ENCODE measurements at places on chromosomes 6 and 20.

- no peak for DNase-seq
Measured at GRCh38 chr20:5474646-5475550, 158.1 kb upstream of the PROKR2 start.

DNA sequence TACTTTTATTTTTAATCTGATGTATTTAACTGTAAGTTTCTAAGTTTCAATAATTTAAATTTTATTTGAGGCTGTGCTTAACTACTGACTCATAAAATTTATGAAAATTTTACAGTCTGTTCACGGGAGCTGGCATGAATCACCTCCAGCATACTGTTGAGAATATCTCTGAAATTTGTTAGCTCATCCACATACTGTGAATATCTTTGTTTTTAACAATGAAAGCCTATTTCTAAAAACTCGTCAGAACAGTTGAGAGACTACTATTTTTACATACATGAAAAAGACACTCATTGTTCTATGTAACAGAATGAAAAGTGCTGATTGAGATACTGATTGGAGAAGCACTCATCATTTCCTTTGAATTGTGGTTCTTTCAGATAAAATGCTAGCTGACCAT, 749.3 kb downstream of the TENT5A start:
- DNase-seq = no peak

DNA sequence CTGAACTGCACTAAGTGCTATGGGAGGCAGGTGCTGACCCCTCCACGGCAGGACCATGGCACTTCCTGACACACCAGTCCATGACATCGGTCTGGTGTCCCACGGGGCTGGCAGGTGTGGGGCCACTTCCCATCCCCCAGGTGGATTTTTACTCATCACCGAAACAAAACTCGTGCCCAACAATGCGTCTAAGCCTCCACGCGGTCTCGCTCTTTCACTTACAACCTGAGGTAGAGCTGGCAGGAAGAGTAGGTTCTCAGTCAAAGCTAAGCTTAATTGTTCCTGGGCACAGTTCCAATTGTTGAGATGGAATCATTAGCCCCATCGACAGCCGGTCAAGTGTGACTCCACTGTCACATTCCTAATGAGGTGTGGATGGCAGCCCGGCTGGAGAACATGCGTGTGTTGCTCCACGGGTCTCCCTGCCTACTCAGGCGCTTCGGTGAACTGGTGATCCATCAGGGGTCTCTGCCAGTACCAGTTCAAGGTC, 125.7 kb downstream of the SLC23A2 start:
- peak; percentile 74 for DNase-seq

GRCh38 chr6:71888756-71889340, 2.5 kb downstream of the RIMS1 start:
- no peak for DNase-seq

GRCh38 chr6:96836631-96837080, 621 bp downstream of the GPR63 start:
- DNase-seq = no peak

- DNase-seq = no peak
Measured at GRCh38 chr6:2381872-2382661, 136.7 kb upstream of the GMDS start.

DNA sequence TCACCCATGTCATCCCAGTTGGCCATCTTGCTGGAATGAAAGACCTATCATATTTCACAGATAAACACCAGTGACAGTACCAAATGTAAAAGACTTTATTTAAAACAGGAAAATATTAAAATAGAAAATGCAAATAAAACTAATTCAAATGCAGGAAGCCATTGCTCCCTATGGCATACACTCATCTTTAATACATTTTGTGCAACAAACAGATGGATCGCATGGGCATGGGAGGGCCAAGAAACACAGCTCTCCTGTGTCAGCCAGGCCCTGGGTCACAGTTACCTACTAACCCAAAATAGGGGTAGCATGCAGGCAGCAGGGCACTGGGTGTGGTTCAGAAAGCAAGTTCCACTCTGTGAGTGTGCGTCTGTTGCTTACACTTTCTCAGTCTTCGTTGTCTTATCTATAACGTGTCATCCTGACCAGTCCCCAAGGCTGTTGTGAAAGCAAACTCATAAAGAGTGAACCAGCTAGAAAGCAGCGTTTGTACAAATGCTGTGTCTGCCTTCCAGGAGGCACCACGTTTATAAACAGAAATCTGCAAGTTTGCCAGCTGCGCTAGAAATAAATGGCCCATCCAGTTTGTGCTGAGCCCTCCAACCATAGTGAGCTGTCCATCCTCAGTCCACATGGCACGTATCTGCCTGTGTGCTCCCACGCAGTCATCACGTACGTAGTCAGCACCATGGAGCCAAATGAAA, 180.5 kb downstream of the SYNDIG1 start:
- DNase-seq = no peak

- no peak for DNase-seq
Measured at GRCh38 chr6:160730911-160731310, 28.9 kb downstream of the PLG start.

DNA sequence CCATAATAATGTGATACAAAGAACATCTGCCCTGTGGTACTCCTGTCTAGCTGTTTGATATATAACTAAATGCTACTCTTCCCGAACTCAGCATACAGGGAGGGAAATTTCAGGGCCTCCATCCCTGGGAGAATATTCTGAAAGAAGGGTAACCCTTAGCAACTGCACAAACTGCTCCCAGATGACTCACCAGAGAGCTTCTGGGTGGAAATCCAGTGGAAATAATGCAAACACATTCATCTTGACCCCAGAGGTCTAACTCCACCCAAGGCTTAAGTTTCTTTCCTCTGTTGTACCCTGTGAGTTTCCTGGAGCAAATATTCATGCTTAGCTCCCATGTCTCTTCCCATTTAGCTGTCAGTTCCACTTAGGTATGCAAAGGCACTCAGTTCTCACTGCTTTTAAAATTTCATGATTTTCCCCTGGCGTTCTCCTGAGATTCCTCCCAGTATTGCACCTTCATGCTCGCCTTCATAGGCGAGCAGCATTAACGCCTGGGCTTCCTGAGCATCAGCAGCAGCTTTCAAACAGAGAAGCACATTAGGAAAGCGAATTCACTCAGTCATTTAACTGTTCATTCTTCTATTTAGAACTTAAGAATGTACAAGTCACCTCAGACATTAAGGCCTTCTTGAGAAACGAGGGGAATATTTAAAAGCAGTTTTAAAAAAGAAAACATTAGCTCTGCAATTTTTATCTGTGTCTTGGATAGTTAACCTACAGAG, 43.8 kb upstream of the LAMA4 start:
- no peak for DNase-seq

GRCh38 chr6:130985115-130985514, 77.9 kb downstream of the EPB41L2 start:
- no peak for DNase-seq

- DNase-seq = no peak
Measured at GRCh38 chr6:28980137-28980851, 24.8 kb downstream of the ZNF311 start.

DNA sequence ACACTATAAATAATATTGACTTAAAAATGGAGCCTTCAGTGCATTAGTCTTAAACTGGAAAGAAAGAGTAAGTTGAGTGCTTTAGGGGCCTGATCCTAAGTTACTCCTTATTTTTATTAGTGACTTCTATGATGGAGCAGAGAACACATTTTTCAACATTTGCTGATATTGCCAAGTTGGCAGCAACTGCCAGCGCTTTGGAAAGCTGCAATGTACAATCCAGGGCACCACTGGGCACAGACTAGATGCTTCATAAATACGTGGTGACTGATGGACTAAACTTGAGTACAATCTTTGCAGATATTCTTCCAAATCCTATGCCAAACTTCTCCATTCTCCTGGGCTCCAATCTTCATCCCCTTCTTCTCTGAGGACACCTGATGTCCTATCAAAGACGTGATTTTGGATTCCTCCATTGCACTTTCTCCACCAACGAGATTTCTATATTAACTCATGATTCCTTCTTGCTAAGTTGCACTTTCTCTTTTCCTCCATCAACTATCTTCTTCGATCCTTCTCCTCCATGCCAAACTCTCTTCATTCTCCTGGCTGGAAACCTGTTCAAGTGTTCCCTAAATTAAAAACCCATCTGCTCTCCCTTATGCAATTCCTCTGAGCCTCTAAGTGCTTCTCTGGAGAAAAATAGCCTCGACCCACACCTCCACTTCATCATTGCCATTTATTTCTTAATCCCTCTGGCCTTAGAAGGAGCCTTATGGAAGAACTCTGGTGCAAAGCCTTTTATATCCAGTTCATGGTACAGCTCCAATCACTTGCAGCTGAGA, 28.5 kb upstream of the PAK5 start:
- no peak for DNase-seq

- no peak for DNase-seq
Measured at GRCh38 chr6:31971279-31971992, 502 bp downstream of the DXO start.

DNA sequence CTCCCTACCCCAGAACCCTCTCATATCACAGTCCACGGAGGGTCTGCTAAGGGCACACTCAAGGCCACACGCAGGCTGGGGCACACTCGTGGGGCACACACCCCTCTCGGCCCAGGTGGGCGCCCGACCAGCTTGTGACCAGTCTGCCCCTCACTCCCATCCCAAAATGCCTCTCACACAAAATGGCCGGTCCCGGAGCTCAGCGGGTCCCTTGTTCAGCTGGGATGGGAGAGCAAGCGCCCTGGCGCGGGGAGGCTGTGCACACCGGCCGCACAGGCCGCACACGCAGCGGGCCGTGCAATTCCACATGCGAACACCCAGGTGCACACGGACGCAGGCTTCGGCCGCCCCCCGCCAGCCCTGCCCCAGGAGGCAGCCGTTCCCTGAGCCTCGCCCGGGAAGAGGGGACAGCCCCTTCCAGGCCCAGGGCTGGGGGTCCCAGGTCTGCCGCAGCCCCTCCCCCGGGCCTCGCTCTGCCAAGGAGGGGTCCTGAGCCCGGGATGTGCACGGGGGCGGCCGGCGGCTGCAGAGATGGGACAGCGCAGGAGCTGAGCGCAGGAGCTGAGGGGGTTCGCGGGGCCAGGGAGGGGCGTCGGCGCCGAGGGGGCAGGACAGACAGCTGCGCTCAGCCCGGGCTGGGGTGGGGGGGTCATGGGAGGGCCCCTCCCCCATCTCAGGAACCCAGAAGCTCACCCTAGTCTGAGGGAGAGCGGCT, 1.3 kb downstream of the KCNQ2 start:
- DNase-seq = no peak

- DNase-seq = no peak
Measured at GRCh38 chr20:57849521-57850215, 139.9 kb upstream of the PMEPA1 start.

DNA sequence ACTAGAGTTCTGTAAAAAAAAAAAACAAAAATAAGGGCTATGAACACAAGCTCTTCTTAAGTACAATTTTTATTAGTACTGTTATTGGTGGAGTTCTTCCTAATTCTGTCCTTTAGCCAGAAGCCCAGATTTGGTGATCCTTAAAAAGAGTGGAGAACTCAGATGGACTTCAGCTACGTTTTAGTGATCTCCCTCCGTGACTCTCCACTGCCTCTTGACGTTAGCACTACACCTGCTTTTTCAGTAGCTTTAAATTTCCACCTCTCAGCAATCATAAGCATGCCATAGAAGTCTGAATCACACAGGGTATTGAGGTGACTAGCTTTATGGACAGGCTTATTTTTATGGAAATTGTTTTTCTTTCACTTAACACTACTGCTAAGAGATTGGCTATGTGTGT, 17.7 kb downstream of the DHX35 start:
- DNase-seq = no peak

- no peak for DNase-seq
Measured at GRCh38 chr20:47400685-47401084, 44.2 kb upstream of the ZMYND8 start.

DNA sequence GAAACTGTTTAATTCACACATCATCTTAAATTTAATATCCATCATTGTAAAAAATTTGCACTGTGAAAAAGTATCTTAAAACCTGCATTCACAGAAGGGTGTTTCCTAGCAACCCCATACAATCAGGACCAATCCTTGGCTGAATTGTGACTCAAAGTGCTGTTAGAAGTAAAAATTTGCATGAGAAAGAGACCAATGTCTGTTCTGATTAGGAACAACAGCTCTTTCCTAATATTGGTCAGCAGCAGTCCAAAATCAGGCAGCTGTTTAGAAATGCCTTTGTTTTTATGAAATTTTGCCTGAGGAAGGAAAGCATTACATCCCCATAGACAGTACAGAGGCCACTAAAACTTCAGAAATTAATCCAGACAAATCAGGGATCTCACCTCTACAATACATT, 987.0 kb downstream of the HACE1 start:
- no peak for DNase-seq

All from NCI-H1048 (cell line).